Immature natural killer cell (primary cell): ENCODE measurements at places on chromosomes 6 and 20. TPM values are rescaled to one million over a fixed set of nuclear protein-coding genes. Genes with fewer than 3 reads are reported as not detected.

Gene MOG
- polyA plus RNA-seq: not detected

- H3K4me1 ChIP-seq: peaks cover 80% of the 10 kb centered on the region
- H3K27ac ChIP-seq: peak overlapping the region; percentile 43
- H3K27me3 ChIP-seq: peaks cover 2% of the 10 kb centered on the region
- H3K36me3 ChIP-seq: peaks cover 1% of the 10 kb centered on the region
- H3K4me3 ChIP-seq: peak overlapping the region; percentile 18
- no peak for DNase-seq
These were observed 18.1 kb downstream of the PTPRA start for GRCh38 chr20:2891343-2891742.

DNA sequence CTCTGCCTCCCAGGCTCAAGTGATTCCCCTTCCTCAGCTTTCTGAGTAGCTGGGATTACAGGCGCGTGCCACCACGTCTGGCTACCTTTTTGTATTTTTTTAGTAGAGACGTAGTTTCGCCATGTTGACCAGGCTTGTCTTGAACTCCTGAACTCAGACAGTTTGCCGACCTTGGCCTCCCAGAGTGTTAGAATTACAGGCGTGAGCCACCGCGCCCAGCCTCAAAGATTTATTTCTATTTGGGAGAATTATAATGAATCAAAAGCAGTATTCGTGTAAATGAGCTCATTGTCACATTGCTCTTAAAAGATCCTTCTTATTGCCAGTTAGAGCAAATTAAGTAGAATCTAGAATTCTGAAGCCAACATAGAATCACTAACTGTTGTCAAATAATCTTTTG lies 9.4 kb upstream of the ZNF343 start:
- H3K27ac ChIP-seq: no peak overlapping the region
- no peaks in the 10 kb centered on the region for H3K4me1 ChIP-seq
- no peak overlapping the region for H3K4me3 ChIP-seq

Gene EYS
- not detected for polyA plus RNA-seq

GRCh38 chr20:53974785-53975555 lies 95.4 kb downstream of the BCAS1 start:
- peaks cover 10% of the 10 kb centered on the region for H3K27me3 ChIP-seq
- DNase-seq: no peak
- no peak overlapping the region for H3K4me3 ChIP-seq
- no peaks in the 10 kb centered on the region for H3K4me1 ChIP-seq
- peaks cover 4% of the 10 kb centered on the region for H3K36me3 ChIP-seq

Gene ADA
- polyA plus RNA-seq: 96.9 TPM

Gene RTN4IP1
- 6.0 TPM for polyA plus RNA-seq

Gene PROKR2
- polyA plus RNA-seq: not detected

DNA sequence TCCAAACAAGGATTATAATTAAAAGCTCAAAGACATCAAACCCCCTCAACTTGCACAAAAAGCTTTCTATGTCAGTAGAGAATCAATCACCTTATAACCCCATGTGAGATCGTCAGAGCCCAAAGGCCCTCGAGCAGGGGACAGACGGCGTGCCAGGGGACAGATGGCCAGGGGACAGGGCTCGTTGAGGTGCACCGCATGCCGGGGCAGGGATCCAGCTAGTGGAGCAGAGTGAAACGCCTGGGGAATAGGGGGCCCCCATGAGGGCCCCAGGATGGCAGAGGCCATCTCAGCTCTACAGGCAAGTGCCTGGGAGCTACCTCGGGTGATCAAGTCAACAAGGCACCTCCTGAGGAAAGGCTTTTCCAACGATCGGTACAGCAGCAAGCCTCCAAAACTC lies 28.6 kb downstream of the DIDO1 start:
- peaks cover 15% of the 10 kb centered on the region for H3K27me3 ChIP-seq
- DNase-seq: no peak
- peak overlapping the region; percentile 2 for H3K27ac ChIP-seq

DNA sequence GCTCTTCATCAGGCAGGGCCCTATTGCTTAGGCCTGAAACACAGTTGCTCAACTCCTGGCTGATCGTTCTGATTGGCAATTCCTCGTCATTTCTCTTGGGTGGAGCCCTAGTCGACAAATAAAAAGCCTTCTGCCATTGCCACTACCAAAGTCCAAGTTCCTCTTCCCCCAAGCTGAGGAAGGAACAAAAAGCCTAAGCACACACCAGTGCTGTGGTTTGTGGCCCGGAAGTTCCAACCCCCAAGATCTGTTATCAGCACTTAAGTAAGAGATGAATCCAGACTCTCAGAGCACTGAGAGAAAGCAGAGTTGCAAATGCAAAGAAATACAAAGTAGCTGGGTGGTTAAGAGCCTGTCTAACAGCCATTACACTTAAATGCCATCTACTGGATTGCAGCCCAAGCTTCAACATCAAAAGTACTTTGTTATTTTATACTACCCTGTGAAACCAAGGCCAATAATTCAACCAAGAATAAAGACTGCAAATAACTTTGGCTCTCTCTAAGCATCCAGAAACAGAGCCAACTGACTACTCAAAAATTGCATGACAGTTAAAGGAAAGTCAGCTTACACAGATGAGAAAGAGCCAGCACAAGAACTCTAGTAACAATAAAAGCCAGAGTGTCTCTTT lies 1024.0 kb downstream of the GRIK2 start:
- no peaks in the 10 kb centered on the region for H3K27me3 ChIP-seq
- no peak overlapping the region for H3K4me3 ChIP-seq
- no peak overlapping the region for H3K27ac ChIP-seq
- no peaks in the 10 kb centered on the region for H3K4me1 ChIP-seq

DNA sequence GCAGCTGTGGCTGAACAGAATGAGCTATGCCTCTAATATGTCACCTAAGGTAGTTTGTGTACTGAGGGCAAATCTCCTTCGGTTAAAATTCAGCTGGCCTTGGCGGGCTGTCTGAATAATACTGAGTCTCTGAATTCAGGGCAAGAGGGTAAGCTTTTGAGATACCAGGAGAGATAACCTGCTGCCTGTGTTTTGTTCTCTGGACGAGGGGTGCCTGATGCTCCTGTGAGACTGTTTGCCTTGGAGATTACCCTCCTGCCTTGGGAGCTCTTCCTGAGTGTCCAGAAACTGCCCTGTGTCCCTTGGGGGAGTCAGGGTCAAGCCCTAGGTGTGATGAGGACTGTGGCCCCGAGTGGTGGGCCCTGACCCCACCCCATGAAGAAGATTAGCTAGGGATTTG lies 282.9 kb downstream of the KIF16B start:
- no peaks in the 10 kb centered on the region for H3K36me3 ChIP-seq
- no peak overlapping the region for H3K27ac ChIP-seq
- no peak for DNase-seq
- peaks cover 6% of the 10 kb centered on the region for H3K4me1 ChIP-seq
- no peaks in the 10 kb centered on the region for H3K27me3 ChIP-seq
- H3K4me3 ChIP-seq: no peak overlapping the region

- no peak for DNase-seq
- H3K27me3 ChIP-seq: peaks cover 3% of the 10 kb centered on the region
- H3K4me3 ChIP-seq: no peak overlapping the region
- no peaks in the 10 kb centered on the region for H3K4me1 ChIP-seq
- no peak overlapping the region for H3K27ac ChIP-seq
- no peaks in the 10 kb centered on the region for H3K36me3 ChIP-seq
These were observed 475.3 kb upstream of the JARID2 start for GRCh38 chr6:14770572-14770971.

DNA sequence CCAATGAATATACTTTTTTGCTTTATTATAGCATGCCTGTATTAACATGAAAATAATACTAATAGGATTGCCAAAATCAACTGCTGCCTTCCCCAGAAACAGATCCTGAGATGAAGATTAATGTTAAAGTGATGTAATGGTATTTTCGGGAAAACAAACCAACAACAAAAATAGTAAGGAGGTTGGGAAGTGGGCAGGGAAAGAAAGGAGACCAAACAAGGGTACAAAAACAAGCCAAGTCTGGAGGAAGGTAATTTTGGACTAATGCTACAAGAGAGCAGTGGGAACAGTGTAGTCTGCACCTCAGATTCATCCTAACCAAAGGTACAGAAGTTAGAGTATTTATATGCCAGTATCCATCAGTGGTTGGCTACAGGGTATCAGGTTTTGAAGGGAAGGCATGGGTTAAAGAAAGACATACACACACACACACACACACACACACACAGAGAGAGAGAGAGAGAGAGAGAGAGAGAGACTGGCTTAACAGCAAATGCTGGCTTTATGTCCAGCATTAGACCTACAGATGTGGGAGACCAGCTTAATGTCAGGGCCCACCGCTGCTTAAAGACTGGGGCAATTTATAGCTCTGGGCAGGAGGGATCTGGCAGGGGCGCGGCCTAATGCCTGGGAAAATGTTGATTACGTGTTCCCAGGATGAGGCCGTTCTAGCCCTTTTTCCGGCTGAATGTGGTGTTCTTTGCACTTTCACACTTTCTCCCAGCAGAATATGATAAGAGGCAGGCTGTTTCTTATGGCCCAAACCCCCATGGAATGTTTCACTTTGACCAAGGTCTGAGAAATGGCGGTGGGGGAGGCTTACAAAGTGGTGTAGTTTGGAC lies 3.8 kb upstream of the SLC17A1 start:
- H3K27me3 ChIP-seq: peaks cover 6% of the 10 kb centered on the region
- no peaks in the 10 kb centered on the region for H3K36me3 ChIP-seq
- H3K4me1 ChIP-seq: no peaks in the 10 kb centered on the region
- DNase-seq: no peak
- H3K27ac ChIP-seq: no peak overlapping the region

DNA sequence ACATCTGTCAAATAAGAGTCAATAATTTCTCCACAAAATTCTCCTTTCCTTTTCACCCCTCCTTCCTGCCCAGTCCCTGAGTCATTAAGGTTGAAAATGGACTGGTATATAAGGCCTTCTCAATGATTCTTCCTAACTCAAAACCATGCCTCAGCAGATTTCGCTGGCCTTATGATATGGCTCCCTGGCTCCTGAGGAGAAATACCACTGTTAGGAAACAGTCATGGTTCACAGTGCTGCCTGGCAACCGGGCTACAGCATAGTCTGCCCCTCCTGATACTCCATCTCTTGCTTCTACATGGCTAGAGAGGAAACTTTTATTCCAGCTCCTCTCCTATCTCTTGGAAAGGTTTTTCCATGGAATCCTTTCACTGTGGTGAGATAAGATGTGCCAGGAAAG lies 4.7 kb downstream of the UBE2J1 start:
- no peak overlapping the region for H3K4me3 ChIP-seq
- peaks cover 3% of the 10 kb centered on the region for H3K36me3 ChIP-seq
- peaks cover 2% of the 10 kb centered on the region for H3K27me3 ChIP-seq
- H3K27ac ChIP-seq: no peak overlapping the region
- H3K4me1 ChIP-seq: peaks cover 81% of the 10 kb centered on the region
- DNase-seq: no peak

DNA sequence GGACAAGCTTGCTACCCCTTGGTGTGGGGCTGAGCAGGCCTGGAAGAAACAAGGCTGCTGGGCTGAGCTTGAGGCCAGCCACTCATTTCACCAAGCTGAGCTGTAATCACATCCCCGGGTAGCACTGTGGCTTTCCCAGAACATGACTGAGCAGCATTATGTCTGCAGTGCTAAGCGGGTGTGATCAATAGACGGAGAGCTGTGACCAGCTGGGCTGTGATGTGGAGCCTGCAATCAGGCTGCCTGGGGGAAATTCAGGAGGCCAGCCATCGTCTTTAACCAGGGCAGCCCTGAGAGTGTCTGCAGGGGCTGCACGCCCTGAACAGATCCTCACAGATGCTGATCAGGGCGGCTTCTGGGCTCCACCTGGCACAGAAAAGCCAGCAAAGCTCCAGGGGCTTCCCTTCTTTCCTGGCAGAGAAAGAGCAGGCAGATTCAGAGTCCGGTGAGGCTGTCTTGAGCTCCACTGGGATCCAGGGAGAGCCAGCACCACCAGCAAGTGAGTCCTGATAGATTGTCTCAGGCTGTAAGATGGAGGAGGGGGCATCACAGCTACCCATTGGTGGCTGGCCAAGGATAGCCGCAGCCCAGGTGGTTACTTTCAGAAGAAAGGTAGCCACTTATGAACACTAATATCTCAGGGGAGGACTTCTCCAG lies 165.9 kb downstream of the NRN1 start:
- no peak overlapping the region for H3K4me3 ChIP-seq
- H3K27me3 ChIP-seq: peaks cover 15% of the 10 kb centered on the region
- no peaks in the 10 kb centered on the region for H3K4me1 ChIP-seq

Gene FRK
- not detected for polyA plus RNA-seq

DNA sequence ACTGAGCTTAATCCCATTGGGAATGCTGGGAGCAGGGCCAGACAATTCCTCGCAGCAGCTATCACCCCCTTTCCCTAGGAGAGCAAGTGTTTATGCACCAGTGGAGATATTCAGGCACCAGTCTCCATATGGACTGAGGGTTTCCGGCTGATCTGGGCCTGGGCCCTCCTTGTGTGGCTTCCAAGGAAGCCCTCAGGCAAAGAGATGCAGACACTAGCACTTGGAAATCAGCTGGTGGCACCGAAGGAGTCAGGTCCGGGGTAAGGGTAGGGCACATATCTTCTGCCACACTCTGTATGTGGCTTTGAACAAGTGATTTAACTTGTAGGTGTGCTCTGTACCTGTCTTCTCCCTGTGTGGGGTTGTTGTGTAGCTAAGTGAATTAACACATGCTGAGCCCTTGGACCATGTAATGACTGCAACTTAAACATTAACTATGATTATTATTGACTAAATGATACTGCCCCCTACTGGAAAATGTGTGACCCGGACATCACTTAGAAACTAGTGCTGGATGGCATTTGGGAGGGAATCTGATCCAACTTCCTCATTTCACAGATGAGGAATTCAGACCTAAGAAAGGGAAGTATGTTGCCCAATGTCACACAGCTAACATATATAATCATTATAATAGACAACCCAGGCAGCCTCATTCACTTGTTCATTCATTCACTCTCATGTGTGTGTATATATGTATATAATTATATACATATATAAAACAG lies 19.3 kb upstream of the WFDC2 start:
- no peak overlapping the region for H3K4me3 ChIP-seq
- DNase-seq: peak; percentile 51
- H3K27ac ChIP-seq: no peak overlapping the region

DNA sequence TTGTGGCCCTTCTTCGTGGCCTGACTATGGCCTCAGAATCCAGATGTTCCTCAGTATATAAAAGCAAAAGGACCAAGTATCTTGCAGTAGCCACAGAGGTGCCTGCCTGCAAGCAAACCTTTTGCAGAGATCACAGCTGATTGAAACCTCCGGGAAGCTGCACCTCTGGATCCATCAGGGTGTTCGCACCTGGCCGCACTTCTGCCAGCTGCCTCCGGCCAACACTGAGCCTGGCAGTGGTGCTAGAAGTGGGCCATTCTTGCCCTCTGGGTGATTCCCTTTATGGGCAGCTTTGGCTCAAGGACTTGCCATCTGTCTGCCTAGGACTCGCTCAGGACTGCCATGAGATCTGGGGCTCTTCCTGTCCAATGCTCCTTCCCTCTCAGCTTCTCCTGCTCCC lies 214.6 kb upstream of the ECI2 start:
- H3K36me3 ChIP-seq: no peaks in the 10 kb centered on the region
- peaks cover 5% of the 10 kb centered on the region for H3K27me3 ChIP-seq
- H3K4me3 ChIP-seq: no peak overlapping the region
- no peaks in the 10 kb centered on the region for H3K4me1 ChIP-seq
- no peak overlapping the region for H3K27ac ChIP-seq

Gene RCAN2
- polyA plus RNA-seq: not detected

- no peak for DNase-seq
- no peak overlapping the region for H3K27ac ChIP-seq
- no peaks in the 10 kb centered on the region for H3K27me3 ChIP-seq
These were observed 9.6 kb upstream of the PKIG start for GRCh38 chr20:44572551-44573500.

GRCh38 chr6:41594326-41594725 lies 43.9 kb upstream of the MDFI start:
- H3K36me3 ChIP-seq: peaks cover 5% of the 10 kb centered on the region
- no peak overlapping the region for H3K4me3 ChIP-seq
- DNase-seq: no peak

Gene PRL
- polyA plus RNA-seq: not detected

Gene LAMA4
- polyA plus RNA-seq: not detected

GRCh38 chr6:37680668-37681067 lies 17.0 kb downstream of the MDGA1 start:
- DNase-seq: no peak
- no peak overlapping the region for H3K4me3 ChIP-seq
- peaks cover 2% of the 10 kb centered on the region for H3K27me3 ChIP-seq
- no peaks in the 10 kb centered on the region for H3K36me3 ChIP-seq
